ENCODE measurements at places on chromosomes 3 and 15.

DNA sequence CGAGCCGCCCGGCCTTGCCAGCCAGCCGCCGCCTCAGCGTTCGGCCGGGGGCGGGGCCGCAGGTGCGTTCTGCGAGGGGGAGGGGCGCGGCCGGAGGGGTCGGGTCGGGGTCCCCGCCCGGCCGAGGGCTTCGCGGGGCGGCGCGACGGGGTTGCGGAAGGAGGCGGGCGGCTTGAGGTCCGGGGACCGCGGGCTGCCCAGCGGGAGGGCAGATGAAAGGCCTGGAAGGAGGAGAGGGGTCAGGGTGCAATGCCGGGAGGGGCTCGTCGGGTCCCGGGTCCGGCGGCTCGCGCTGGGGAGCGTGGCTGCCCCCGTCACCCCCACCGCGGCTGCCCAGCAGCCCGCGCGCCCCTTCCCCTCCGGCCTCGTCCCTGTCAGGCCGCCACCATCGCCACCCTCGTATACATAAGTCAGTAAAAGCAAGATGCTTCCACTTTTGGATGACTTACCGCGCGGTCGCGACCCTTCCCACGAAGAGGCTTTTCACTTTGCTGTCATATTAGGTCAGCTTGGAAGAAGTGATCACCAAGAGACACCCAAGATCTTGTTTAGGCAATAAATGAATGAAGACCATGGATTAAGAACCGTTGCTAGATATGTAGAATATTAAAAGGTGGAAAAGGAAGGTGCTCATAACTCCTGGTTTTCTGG, 620 bp upstream of the ANP32A start:
- DNase-seq, result peak; percentile 43

DNA sequence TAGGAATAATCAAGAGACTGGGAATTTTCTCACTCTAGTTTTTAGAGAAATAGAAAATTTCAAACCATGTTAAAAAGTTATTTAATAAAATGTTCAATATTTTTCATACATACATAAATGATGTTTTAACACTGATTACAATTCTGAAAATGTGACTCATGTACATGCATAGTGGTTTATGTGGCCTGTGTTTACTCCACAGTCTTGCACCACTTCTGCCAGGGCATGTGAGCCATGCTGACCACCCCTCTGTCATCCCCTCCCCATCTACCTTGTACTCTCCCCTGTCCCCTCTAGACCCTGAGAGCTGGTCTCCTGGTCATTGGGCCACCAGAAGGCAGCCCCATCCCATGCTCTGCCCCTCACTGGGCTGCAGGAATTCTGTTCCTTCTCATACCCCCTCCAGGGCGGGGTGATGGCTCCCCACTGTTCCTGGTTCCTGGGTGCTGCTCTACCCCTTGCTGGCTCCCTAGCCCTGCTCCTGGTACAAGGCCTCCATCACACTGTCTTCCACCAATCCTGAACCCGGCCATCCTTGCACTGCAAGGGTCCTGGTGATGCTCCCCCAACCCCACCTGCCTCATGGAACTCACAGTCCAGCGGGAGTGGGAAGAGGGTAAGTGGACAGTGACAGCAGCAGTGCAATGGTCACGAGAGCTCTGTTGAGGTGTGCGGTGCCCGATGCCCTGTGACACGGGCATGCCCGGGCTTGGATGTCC, 24.2 kb upstream of the SLC41A3 start:
- no peak for DNase-seq

DNA sequence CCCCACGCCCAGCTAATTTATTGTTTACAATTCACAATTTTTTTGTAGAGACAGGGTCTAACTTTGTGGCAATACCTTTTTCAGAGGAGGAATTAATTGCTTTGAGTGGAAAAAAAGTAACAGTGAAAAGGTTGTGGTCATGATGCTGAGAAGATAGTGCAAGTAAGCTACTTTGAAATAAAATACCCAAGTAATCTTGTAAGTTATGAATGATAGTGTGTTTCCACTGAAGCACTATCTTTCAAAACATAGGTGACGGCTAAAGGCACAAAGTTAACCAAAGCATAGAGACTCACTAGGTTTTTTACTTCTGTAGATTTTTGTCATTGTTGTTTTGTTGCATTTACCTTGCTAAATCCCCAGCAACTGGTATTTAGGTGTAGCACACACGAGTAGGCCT, 101.2 kb upstream of the C15orf61 start:
- no peak for DNase-seq

DNA sequence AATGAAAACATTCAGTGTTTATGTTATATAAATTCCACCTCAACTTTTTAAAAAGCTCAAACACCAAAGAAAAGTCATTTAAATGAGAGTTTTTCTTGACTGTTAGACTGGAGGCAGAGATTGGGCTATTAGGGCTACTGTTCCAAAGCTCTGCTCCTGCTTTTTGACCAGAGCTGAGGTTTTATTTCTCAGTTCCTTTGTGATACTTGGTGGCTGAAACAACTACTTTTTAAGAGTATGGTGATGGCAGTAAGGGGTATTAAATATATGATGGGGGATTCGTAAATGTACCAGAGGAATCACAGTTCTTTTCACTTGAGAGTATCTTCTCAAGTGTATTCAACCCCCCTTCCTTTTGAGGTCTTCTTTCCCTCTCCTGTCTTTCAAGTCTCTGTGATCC, 186.1 kb upstream of the CGNL1 start:
- DNase-seq, result no peak

Data from hematopoietic multipotent progenitor cell treated with erythropoietin and hydrocortisone succinate and interleukin-3 and kit ligand, for 6 days (in vitro differentiated cells).